ENCODE measurements at places on chromosomes 12 and 14. TPM values are rescaled to one million over a fixed set of nuclear protein-coding genes. Genes with fewer than 3 reads are reported as not detected.

FZD10 gene
- not detected for total RNA-seq

NKX2-1 gene
- not detected for total RNA-seq

KRT80 gene
- total RNA-seq, result 0.17 TPM

TAS2R19 gene
- 5.3 TPM for total RNA-seq

PRH2 gene
- total RNA-seq, result not detected

RNASE2 gene
- total RNA-seq, result not detected

SLC6A15 gene
- total RNA-seq, result 0.99 TPM

ABCB9 gene
- 6.3 TPM for total RNA-seq

TNFRSF1A gene
- 157 TPM for total RNA-seq

SERPINA3 gene
- 7.2 TPM for total RNA-seq

MORN3 gene
- total RNA-seq, result 0.77 TPM

KRT83 gene
- not detected for total RNA-seq

DBX2 gene
- not detected for total RNA-seq

DTX3 gene
- total RNA-seq, result 16.4 TPM

CIDEB gene
- 0.51 TPM for total RNA-seq

KRT3 gene
- total RNA-seq, result not detected

ASB2 gene
- total RNA-seq, result 0.99 TPM

KERA gene
- total RNA-seq, result not detected

ZNF891 gene
- 1.2 TPM for total RNA-seq

C12orf56 gene
- 0.77 TPM for total RNA-seq

RNFT2 gene
- 2.3 TPM for total RNA-seq

AMN gene
- under 0.01 TPM for total RNA-seq

ALX1 gene
- total RNA-seq, result not detected
